GM12878 (cell line): ENCODE measurements at places on chromosomes 7 and 10.
A peak's percentile ranks its signal among the peaks of the same experiment; 100 is the strongest.

GRCh38 chr7:98286093-98286539, 4.6 kb downstream of the BRI3 start:
- no peak for DNase-seq

DNA sequence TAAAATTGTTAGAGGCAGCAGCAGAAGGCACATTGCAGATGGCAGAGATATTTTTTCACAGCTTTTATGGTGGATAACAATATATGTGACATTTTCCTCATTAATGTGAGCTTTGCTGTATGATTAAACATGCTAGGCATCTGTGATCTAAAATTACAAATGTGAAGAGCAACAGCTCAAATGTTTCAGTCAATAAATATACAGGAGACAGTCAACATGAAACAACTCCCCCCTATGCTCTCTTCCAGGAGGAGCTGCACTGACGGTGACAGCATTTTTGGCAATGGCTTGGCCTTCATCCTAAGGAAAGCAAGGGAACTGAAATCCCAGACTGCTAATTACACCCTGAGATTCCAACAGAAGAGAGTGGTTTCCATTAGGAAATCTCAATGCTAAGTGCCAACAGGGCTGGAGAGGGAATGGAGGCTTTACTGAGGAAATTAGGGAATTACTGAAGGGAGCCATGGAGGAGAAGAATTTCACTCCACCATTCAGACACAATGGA, 51.4 kb upstream of the GRB10 start:
- no peak for DNase-seq

DNA sequence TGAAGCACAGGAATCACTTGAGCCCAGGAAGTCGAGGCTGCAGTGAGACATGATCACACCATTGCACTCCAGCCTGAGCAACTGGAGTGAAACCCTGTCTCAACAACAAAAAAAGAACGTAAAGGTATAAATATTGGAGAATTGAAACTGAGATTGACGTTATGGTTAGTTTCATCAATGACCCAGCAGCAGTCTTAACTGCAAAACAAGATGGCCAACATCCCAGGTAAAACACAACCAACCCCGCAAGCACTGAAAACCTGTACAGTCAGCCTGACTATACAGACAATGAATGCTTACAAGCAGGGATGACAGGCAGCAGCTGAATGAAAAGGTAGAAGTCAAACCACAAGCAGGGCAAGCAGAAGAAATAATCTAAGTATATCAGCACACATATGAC, 34.7 kb downstream of the WAPL start:
- peak; percentile 12 for DNase-seq

GRCh38 chr10:35925493-35925892, 283.4 kb upstream of the FZD8 start:
- no peak for DNase-seq

DNA sequence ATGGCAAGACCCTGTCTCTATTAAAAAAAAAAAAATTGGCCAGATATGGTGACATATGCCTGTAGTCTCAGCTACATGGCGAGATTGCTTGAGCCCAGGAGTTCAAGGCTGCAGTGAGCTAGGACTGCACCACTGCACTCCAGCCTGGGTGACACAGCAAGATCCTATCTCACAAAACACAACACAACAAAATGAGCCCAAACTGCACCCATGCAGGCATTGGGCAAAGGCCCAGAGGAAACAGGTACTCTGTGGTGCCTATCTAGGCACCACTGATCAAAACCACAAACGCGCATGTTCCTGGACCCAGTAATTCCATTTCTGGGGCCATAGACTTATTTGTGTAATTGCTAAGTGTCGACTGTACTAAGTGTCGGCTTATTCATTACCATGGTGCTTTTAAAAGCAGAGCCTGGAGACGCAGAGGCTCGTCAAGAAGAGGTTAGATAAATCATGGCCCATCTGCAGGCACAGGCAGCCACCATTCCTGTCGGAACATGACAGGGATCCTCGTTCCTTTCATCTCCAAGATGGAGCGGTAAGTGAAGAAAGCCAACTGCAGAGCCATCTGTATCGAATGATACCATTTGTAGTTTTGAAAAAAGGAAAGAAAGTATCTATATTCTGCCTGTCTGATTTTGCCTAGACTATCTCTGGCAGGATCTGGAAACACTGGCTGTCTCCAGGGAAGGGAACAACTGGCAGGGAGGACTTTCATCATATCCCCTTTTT, 160.4 kb upstream of the RHEB start:
- DNase-seq, result no peak

GRCh38 chr7:105126436-105126975, 112.5 kb downstream of the KMT2E start:
- no peak for DNase-seq

GRCh38 chr7:39085189-39085588, 107.5 kb downstream of the POU6F2 start:
- DNase-seq, result no peak

DNA sequence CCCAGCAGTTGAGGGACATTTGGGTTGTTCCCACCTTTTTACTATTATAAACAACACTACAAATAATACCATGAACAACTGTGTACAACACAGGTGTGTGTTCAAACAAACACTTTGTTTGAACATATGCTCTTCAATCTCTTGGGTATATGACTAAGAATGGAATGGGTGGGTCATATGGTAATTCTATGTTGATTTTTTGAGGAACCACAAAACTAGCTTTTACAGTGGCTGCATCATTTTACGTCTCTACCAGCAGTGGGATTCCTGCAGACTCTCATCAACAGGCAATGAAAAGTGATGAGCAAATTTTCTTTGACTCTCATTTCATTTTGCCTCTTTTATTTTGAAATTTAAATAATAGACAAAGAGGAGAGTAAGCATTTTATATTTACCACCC, 116.9 kb upstream of the KLF14 start:
- DNase-seq, result no peak

DNA sequence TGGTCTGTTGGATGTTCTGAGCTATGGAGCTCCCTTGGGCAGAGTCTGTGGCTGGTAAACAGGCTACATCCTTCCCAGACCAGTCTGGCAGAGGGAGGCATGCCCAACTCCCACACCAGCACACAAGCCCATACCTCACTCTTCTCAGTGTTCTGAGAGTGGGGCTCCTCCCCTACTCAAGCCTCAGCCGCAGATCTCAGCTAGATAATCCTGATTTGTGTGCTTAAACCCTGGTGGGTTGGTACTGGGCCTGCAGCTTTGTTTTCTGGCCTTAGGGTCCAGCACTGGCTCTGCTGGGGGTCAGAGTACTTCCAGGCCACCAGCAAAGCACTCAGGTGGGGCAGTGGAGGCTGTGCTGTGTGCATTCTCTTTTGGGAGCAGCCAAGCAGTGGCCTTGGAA, 70.4 kb downstream of the MGAM2 start:
- no peak for DNase-seq

DNA sequence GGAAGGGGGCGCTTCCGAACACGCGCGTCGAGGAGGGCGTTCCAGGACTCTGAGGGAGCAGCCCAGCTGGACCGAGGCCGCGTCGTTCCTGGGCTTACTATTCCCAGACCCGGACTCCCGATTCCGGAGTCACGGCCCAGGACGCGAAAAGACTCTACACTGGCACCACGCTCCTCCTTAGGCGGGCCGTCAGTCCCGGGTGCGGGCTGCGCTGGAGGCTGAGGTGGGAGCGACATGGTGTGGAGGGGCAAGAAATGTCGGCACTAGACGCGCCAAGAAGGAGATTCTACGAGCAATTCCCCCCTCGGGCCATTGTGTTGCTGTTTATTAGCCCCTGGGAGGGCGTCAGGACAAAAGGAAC, 584 bp upstream of the RUNDC3B start:
- no peak for DNase-seq

DNA sequence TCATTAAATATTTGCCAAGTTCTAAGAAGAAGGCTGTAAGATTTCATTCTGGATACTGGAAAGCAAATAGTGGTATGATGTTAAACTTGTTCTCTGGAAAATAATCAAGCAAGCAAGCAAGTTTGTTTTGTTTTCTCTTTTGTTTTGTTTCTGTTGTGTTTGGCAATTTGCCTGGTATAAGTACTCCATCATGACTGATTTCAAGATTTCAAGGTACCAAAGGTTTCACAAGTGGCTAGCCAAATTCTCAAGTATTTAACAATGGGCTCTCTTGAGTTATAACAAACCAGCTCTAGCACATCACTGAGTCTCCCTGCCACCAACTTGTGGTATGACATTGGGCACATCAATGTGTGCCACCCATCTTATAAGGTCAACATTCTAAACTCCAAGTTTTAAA, 151.7 kb upstream of the IGFBP3 start:
- DNase-seq, result peak; percentile 13

DNA sequence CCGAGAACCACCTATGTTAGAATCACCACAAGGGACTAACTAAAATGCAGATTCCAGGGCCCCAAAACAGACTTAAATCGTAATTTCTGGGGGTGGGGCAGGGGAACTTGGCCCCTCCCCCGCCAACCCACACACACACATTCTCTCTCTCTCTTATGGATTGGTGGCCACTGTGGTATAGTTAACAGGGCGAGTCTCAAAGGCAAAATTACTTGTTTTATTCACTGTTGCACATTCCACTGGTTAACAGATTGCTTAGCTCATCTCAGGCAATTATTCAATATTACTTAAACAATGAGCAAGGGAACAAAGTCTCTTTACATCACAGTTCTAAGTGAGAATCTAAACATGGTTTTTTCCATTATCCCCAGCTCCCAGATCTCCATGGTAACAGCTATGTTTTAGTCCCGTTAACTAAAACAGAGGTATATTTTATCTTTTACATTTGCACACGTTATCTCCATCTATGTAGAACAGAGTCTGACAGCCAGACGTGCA, 38.5 kb downstream of the IGF2BP3 start:
- no peak for DNase-seq
